ENCODE measurements at places on chromosomes 12 and 14.

GRCh38 chr12:121814429-121815119 is 10.8 kb downstream of the SETD1B start:
- no peak for DNase-seq

- DNase-seq, result no peak
Measured at GRCh38 chr14:64945431-64946178, 3.1 kb upstream of the GPX2 start.

DNA sequence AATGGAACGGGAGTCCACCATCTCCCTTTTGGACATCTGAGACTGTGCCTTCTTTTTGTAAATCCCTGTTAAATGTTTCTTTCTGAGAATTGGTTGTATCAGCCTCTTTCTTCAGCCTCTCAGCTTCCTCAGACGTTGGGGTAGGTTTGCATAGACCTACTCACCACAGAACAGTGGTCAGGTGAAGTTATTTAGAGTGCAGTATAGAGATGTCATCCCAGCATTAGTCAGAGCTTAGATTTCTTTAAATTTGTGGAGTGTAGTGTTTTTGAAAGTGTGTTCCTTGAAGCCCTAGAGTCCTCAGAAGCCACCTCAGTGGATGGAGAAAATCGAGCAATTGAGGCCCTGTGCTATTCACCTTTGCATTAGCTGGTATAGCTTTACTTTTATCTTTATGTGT is 8.9 kb upstream of the EEA1 start:
- no peak for DNase-seq

GRCh38 chr12:31218203-31219025 is 107.5 kb downstream of the SINHCAF start:
- no peak for DNase-seq
